ENCODE measurements at places on chromosomes 5 and 9.

- peak; percentile 98 for DNase-seq
Measured at GRCh38 chr5:67268231-67269021, 71.8 kb upstream of the CD180 start.

DNA sequence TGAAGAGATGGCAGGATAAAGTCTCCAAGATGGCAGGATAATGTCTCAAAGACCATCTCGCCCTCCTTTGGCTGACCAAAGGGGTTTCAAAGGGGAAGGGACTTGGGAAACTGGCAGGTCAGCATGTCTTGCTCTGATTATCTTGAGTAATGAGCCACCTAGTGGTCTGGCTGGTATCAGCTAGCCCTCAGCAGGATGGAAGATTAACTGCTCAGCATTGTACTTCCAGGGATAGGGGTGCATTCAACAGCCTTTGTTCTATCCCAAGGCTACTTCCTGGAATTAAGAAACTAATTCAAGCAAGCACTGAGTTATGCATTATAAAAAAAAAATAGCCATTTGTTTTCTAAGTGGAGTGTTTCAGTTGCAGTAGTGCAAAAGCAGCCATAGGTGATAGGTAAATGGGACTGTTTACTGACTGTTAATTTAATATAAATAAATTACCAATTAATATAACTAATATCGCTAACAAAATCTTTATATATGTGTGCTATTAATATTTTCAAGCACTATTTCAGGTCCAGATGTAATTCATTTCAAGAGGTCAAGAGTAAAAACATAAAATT lies 555.5 kb downstream of the CDH9 start:
- DNase-seq: no peak

DNA sequence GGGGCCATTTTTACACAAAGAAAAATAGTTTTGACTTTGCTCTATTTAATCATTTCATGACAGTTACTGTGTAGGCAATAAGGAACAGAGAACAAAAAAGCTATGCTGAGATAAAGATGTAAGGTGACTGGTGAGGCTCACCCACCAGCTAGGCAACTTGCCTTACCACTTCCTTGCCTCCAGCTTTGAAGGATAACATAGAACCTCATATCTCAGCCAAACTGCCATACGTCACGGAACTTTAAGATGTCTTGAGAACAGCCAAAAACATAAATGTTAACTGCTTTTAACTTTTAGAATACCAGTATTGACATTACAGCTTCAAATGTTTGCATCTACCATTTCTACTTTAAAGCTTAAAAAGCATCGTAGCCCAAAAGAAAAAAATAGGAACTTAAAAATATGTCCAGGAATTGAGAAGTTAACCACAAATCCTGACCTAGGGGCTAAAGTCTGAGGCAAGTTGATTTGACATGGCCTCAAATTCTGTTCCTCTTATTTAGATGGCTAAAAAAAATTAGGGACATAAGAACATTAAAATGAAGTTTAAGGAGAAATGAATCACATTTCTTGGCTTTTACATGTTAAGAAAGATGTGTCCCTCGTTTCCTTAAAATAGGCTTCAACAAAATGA lies 7.7 kb upstream of the GCNT4 start:
- DNase-seq: no peak

DNA sequence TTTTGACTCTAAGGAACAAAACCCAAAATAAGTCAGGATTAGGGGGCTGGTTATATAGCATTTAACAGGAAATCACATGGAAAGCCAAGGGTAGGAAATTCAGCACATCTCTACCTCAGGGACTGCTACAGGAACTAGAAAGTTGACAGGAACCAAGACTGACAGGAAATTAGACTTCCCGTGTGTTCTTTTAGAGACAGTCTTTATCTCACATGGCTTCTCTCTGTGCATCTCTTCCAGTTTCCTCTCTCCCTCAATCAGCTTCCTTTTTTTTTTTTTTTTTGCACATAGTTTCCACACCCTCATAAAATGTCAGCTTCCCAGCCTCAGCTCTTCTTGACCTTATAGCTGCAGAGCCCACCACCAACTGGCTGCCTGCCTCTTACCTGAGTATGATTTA lies 4.8 kb downstream of the RECK start:
- DNase-seq: no peak

GRCh38 chr5:3741374-3741770 lies 145.7 kb downstream of the IRX1 start:
- DNase-seq: no peak

Data from brain pericyte (primary cell).